ENCODE measurements at places on chromosomes 1 and 21.

DNA sequence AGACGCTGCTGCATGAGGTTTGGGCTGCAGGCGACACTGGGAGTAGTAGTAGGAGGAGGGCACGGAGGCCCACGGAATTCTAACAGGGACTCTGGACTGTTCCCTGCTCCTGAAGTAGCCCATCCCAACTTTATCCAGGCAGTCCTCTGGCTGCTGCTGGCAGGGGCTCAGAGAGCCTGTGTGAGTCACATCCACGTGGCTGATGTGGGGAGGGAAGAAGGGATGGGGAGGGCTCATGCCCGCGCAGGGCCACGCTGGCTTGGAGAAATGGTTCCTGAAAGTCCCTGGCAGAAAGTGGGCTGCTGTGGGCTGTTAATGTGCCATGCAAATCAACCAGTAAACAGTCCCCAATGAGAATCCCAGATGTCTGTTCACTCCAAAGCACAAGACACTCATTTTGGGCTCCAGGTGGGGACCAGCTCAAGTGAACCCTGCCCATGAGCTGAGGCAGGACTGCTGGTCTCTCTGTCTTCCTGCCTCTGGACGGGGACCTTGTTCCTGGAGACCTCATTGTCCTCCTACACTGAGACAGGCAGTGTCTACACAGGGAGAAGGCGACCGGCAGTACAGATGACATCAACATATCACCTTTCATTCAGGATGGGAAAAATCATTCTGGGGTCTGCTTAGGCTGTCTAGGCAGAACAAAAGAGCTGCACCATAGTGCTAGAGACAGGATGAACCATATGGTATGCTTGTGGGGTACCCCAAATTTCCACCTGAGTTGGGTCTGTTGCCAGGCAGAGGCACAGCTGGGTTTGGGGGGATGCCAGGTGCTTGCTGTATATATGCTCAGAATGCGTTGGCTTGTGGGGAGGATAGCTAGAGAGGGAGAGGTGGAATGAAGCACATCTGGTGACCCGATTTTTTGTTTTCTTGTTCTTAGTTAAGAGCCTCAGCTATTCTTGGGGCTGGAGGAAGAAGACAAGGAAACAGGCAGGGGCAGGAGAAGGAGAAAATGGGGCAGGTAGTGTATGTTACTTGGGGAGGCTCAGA, 57.9 kb upstream of the FMOD start:
- DNase-seq, result peak; percentile 26

- DNase-seq, result no peak
These were observed 4.9 kb downstream of the INTS11 start for GRCh38 chr1:1319646-1319941.

- DNase-seq, result no peak
These were observed 97.5 kb downstream of the CASZ1 start for GRCh38 chr1:10698726-10699469.

- DNase-seq, result no peak
These were observed 10.7 kb downstream of the RORC start for GRCh38 chr1:151820940-151821339.

DNA sequence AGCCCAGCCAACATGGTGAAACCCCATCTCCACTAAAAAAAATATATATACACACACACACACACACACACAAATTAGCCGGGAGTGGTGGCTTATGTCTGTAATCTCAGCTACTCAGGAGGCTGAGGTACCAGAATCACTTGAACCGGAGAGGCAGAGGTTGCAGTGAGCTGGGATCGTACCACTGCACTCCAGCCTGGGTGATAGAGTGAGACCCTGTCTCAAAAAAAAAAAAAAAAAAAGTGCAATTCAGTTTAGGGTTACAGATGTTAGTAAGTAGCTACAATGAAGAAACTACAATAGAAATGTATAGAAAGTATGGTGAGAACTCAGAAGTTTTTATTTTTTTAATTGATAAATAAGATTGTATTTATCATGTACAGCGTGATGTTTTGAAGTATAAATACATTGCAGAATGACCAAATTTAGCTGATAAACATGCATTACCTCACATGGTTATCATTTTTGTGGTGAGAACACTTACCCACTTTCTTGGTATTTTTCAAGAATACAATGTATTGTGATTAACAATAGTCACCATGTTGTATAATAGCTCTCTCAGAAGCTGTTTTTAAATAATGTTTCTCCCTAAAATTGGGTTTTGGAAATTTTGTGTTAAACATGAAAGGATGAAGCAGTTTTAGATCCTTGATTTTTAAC, 17.9 kb downstream of the KDM1A start:
- no peak for DNase-seq

GRCh38 chr1:66276218-66276617, 257.7 kb upstream of the SGIP1 start:
- no peak for DNase-seq

DNA sequence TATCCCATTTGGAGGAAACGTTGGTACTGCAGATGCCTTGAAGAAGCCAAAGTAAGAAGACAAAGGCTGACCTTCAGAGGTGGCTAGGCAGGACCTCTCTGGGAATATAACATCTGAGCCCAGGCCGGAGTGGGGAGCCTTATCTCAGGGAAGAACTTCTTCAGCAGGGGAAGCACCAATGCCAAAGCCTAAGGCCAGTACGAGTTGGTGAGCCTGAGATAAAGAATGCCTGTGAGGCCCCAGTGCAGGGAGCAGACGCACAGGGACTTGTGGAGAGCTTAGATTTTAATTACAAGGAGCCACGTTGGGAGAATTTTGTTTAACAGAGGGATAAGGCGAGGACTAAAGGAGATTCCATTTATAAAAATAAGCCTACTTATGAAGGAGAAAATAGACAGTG, 468.8 kb upstream of the RUNX1 start:
- DNase-seq, result no peak

DNA sequence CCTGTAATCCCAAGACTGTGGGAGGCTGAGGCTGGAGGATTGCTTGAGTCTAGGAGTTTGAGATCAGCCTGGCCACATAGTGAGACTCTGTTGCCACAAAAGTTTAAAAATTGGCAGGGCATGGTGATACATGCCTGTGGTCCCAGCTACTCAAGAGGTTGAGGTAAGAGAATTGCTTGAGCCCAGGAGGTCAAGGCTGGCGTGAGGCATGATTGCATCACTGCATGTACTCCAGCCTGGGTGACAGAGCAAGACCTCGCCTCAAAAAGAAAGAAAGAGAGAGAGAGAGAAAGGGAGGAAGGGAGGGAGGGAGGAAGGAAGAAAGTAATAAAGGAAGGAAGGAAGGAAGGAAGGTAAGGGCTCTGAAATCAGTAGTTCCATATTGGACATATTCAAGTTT, 25.0 kb downstream of the GLUL start:
- DNase-seq, result no peak

DNA sequence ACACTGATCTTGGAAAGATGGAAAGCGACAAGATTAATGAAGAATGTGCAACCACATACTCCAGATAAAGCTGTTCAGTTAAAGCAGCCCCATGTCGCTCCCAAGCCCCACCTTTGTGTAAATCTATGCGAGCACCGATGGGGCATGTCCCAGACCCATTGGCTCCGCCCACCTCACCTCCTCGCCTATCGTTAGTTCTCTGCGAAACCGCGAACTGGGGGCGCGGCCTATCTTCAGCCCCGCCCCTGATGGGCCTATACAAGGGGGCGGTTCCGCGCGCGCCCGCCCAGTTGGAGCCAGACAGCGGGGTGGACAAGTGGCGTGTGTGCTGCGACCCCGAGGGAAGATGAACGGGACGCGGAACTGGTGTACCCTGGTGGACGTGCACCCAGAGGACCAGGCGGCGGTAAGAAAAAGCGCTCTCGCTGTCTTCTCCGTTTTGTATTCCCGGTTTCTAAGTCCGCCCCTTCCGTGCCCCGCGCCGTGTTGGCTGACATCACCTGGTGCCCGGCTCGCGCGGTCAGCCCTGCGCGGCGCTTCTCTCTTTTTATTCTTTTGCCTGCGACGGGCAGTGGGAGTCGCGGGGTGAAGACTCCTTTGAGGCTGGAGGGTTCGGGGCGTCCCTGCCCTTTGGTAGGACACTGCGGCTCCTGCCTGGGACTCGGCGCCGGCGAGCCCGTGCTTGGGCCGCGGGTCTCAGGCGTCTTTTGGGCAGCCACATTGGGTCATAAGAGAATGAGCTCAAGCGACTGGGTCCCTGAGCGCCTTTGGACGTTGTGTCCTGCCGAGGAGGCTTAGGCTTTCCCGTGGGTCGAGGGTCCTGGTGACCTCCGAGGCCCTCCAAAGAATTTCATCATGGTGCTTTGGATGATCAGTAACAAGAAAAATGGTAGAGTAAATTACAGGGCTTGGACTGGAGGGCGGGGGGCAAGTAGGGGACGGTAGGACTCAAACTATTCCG, at the start of gene TUFT1:
TUFT1 (plus strand) TSS at position 289 of the 961 bp plus-strand sequence; CDS start at position 347, 58 bp downstream.
- DNase-seq, result peak; percentile 93

GRCh38 chr1:101144671-101145448, 92.0 kb upstream of the S1PR1 start:
- DNase-seq, result no peak

GRCh38 chr1:244316407-244316806, 135.3 kb downstream of the ADSS2 start:
- DNase-seq, result no peak

DNA sequence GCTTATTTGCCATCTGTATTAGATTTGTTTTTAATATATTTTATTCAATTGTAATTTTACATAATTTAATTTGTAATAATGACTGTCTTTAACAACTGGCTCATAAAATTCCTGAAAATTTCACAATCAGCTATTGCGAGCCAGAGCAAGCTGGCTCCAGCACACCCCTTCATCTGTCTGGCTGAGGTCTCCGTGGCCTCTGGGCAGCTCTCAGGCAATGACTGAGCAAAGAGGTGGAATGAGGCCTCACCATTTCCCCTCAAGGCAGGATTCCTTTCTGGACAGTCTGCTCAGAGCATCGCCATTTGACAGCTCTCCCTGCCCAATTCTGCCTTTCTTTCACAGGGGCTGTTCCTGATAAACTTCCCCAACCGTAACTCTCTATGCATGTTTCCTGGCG, 5.8 kb upstream of the KANK4 start:
- DNase-seq, result no peak

GRCh38 chr1:84462118-84462517, 16.9 kb upstream of the RPF1 start:
- no peak for DNase-seq

DNA sequence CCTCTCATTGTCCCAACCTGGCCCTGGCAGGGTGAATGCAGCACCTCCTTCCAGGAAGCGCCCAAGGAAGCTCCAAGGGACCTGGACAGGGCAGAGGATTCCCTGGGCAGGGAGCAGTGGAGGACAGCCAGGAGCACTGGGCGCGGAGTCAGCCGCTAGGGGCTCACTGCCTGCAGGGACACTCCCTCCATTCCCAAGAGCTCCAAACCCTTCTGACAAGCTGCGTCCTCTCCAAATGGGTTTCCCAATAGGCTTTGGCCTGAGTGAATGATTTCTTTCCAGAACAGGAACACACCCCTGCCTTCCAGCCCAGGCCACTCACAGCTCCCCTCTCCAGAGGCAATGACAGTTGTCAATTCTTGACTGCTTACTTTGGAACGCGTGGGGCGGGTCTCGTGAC, 128.5 kb upstream of the EDN2 start:
- no peak for DNase-seq

- DNase-seq, result peak; percentile 26
These were observed 1.6 kb downstream of the PCAT6 start for GRCh38 chr1:202812176-202813026.

GRCh38 chr1:40760984-40761383, 22.6 kb upstream of the KCNQ4 start:
- DNase-seq, result no peak

- DNase-seq, result peak; percentile 8
These were observed 79.2 kb upstream of the RALGPS2 start for GRCh38 chr1:178645808-178646200.

DNA sequence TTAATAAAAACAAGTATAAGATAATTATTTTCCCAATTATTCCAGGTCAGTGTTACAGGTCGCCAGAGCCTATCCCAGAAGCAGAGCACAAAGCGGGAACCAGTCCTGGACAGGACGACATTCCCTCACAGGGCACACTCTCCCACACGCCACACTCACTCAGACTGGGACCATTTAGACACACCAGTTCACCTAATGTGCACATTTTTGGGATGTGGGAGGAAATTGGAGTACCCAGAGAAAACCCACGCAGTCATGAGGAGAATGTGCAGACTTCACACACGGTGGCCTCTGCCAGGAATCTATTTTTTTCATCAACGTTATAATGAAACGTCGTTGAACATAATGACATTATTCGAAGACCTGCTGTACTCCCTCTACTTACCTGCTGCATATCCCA, 20.5 kb upstream of the NRDC start:
- DNase-seq, result no peak

DNA sequence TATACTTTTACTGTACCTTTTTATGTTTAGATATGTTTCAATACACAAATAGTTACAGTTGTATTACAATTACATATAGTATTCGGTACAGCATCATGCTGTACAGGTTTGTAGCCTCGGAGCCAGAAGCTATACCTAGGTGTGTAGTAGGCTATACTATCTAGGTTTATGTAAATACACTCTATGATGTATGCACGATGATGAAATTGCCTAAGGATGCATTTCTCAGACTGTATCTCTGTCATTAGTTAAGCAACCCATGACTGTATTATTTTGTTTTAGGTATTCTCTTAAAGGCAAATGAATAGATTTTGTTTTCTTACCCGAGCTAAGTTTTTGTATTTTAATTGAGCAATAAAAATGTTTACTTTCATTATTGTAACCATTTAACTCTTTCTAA, 56.4 kb downstream of the SPATA17 start:
- DNase-seq, result no peak

- peak; percentile 53 for DNase-seq
These were observed 17.6 kb downstream of the FCRL4 start for GRCh38 chr1:157580179-157580827.

DNA sequence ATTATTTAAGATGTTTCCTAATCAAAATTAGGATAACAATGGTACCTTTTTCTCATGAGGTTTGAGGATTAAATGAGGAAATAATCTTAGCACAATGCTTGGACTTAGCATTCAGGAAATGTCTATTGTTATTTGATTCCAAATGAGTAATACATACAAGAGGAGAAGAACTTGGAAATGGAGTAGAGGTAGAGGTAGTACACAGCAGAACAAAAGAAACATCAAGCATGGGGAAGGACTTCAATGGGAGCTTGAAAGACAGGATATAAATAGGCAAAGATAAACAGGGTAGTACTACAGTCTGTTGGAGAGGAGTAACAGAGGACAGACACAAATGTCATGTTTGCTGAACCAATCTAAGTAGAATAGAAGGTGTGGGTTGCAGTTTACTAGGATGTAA, 59.5 kb upstream of the RGS2 start:
- no peak for DNase-seq

GRCh38 chr1:1577367-1578011, 2.8 kb upstream of the SSU72 start:
- no peak for DNase-seq

DNA sequence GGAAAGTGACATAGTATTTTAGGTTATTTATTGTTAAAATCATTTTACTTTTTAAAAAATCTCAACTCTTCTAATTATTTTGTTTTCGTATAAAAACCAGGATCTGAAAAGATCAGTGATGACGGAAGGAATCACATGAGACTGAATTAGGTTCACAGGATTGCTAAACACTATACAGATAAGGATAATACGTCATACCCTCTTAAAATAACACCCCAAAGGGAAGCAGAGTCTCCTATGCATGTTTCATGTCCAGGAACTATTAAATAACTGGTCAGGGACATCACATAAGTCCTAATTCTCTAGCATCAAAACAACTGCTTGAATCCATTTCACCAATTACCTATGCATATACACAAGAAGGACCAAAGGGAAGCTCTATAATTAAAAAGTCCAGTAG, 84.9 kb downstream of the FOXJ3 start:
- DNase-seq, result no peak
